ENCODE measurements at places on chromosomes 1 and 21.

DNA sequence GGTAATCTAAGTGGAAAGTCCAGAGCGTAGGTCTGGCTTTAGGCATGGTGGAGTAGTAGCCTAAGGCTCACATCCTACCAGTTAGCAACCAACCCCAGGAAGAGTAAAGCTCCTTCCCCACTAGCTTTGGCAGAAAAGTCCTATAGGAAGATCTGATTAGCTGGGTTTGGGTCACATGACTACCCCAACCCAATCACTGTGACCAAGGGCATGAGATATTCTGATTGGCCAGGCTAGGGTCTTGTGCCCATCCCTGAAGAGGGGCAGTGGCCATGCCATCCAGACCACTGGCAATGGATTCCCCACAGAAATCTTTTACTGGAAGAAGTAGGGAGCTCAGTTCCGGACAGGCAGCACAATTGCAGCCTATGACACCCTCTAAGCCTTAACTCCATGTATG, 58.6 kb upstream of the CD34 start:
- no peak for DNase-seq

GRCh38 chr1:92476071-92476631, 10.6 kb downstream of the GFI1 start:
- peak; percentile 60 for DNase-seq

DNA sequence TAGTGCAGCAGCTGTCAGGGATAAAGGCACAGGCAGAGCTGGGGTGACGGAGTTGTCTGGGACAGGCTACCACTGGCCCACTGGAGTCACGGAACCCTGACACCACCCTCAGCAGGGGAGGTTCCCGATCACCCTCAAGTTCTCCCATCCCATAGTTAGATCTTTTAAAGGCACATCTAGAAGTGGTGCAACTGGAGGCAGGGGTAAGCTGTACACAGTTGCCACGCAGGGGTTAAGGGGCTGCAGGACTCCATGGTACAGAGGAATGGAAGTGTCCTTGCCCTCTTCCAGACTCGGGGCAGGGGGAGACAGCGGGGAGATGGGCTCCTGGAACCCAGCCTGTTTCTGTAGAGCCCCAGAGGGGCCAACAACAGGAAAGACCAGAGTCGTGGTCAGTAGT, 13.3 kb downstream of the CC2D1B start:
- no peak for DNase-seq

DNA sequence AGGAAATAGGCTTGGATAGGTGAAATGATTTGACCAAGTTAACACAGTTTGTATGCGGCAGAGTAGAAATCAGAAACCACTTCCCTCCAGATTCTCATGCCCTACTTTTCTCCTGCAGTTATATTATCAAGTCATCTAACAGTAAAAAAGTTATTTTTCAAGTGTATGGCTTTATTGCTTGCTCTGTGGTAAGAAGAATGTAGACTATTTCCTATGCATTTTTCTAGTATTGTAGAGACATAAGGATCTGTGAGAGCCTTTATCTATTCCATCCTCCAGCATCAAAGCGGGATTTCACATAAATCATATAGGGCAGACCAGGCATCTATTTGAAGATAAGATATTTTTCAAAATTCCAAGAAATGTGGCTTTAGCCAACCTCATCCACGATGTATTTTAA, 208.5 kb downstream of the TTLL7 start:
- no peak for DNase-seq

- no peak for DNase-seq
Measured at GRCh38 chr1:58030456-58030855, 516.1 kb downstream of the OMA1 start.

DNA sequence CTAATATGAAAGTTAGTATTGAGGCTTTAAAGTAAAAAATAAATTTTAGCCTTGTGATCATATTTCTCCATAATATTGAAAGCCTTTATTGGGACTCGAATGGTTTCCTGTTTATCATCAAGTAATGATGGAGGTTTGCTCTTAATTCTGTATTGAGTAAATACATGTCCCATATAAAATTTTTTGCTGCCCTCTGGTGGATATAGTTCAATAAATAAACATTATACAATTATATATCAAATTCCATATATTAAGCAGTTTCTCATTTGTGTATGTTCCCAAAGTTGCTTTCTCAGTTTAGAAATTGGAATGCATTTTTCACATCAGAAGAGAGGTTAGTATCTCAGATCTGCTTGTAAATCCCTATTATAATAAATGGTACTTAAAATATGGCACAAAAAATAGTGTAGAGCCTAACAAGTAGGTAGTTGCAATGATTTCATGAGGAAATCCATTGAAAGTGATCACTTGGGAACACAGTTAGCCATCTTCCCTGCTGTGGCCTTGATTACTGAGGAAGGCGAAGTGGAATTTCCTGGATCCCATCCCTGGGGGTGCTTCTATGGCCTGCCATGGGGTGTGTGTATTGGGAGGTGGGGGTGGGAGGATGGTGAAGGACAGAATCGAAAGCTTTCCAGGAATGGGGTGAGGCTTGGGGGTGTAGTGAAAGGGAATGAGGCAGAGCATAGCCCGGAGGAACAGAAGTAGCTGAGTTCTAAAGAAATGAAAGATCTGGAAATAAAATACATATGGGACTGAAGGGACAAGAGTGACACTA, 84.1 kb upstream of the C21orf91 start:
- peak; percentile 43 for DNase-seq

Measured in central memory CD4-positive, alpha-beta T cell (primary cell).